ENCODE measurements at places on chromosomes 1 and 21. TPM values are rescaled to one million over a fixed set of nuclear protein-coding genes. Genes with fewer than 3 reads are reported as not detected.

Gene CAPZA1
- total RNA-seq: 255 TPM

- DNase-seq: no peak
Measured at GRCh38 chr1:157438613-157439012, 113.7 kb downstream of the FCRL5 start.

DNA sequence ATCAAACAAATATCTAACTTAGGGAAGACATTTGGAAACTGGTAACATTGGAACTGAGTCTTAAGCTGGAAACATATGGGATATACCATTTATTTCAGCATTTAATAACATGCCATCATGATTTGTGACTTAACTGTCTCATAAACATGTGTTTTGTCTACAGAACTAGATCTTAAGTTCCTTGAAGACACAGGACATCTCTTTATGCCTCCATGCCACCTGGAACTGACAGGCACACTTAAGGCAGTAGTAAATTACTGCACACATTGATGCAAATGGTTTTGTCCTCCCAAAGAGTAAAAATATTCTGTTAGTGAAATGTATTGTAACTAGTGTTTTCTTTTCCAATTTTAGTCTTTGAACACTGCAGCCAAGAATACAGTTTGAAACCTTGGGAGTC lies 1.6 kb upstream of the EXO1 start:
- no peak for DNase-seq

GRCh38 chr1:192906334-192906733 lies 97.5 kb downstream of the RGS2 start:
- no peak for DNase-seq

GRCh38 chr21:36946949-36947356 lies 19.5 kb downstream of the HLCS start:
- DNase-seq: no peak

Gene DMRTA2
- total RNA-seq: not detected

- no peak for DNase-seq
Measured at GRCh38 chr1:117698398-117699160, 92.7 kb downstream of the TENT5C start.

Gene RHCE
- total RNA-seq: 0.33 TPM

Gene KRTAP7-1
- total RNA-seq: not detected

DNA sequence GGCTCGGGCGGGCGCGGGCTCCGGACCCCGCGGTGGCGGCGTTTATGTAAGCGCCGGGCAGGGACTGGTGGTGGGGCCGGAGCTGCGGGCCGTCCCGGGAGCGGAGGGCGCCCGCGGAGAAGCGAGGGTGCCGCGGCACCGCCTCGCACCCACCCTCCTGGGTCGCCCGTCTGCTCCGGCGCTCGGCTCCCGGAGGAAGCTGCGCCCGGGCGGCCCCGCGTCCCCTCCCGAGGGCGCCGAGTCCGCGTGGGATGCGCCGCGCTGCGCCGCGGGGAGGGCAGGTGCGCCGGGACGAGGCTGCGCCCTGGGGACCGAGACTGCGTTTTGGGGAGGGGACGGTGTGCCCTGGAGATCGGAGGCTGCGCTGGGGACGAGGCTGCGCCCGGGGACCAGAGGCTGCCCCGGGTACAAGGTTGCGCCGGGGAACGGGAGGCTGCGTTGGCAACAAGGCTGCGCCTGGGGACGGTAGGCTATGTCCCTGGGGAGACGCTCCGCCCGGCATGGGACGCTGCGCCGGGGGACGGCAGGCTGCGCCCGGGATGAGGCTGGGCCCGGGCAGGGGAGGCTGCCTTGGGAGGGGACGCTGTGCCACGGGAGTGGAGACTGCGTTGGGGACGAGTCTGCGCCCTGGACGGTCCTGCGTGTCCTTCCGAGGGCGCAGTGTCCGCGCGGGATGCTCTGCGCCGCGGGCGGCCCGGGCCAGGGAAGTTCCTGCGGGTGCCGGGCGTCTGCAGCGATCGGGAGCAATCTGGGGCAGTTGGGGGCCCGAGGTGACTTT lies 627 bp downstream of the ADARB1 start:
- no peak for DNase-seq

All from CD8-positive, alpha-beta memory T cell (primary cell).